T-cell (primary cell): ENCODE measurements at places on chromosomes 6 and 20. TPM values are rescaled to one million over a fixed set of nuclear protein-coding genes. Genes with fewer than 3 reads are reported as not detected.

DNA sequence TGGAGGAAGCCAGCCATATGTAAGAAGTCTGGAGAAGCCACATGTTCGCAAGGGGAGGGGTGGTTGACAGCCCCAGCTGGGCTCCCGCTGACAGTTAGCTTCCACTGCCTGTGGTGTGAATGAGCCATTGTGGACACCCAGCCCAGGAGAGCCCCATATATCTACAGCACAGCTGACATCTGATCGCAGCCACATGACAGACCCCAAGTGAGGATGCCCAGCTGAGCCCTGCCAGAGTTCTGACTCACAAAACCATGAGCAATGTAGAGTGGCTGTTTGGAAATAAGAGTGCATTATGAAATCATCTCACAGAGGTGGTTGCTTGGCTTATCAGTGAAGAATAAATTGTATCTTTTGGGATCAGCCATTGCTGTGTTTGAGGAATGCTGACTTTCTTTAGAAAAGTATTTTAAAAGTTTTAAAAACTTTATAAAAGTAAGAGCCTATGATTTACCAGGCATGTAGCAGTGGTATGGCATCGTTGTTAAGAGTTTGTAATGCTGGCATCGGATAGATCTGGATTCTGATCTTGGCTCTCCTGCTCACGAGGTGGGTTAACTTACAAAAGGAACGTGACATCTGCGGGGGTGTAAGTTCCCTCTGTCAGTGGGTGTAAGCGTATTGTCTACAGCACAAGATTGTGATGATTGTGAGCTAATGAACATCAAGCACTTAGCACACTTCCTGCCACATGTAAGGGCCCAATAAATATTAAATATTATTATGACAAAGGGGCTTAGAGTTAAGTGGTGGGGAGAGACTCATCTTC is 24.1 kb downstream of the CFAP61 start:
- H3K4me1 ChIP-seq = no peaks in the 10 kb centered on the region
- H3K27me3 ChIP-seq = no peaks in the 10 kb centered on the region
- H3K36me3 ChIP-seq = no peaks in the 10 kb centered on the region
- no peak overlapping the region for H3K4me3 ChIP-seq
- no peak overlapping the region for H3K27ac ChIP-seq
- no peak for DNase-seq

- H3K36me3 ChIP-seq = no peaks in the 10 kb centered on the region
- H3K4me1 ChIP-seq = peaks cover 41% of the 10 kb centered on the region
- no peak overlapping the region for H3K4me3 ChIP-seq
- H3K27me3 ChIP-seq = no peaks in the 10 kb centered on the region
- DNase-seq = no peak
- H3K27ac ChIP-seq = no peak overlapping the region
Observed at GRCh38 chr6:31096656-31097055, 15.7 kb downstream of the C6orf15 start.

GRCh38 chr6:136173519-136174507 is 76.3 kb downstream of the MTFR2 start:
- H3K36me3 ChIP-seq = no peaks in the 10 kb centered on the region
- H3K4me1 ChIP-seq = no peaks in the 10 kb centered on the region
- H3K27me3 ChIP-seq = no peaks in the 10 kb centered on the region
- no peak overlapping the region for H3K4me3 ChIP-seq
- no peak for DNase-seq

DNA sequence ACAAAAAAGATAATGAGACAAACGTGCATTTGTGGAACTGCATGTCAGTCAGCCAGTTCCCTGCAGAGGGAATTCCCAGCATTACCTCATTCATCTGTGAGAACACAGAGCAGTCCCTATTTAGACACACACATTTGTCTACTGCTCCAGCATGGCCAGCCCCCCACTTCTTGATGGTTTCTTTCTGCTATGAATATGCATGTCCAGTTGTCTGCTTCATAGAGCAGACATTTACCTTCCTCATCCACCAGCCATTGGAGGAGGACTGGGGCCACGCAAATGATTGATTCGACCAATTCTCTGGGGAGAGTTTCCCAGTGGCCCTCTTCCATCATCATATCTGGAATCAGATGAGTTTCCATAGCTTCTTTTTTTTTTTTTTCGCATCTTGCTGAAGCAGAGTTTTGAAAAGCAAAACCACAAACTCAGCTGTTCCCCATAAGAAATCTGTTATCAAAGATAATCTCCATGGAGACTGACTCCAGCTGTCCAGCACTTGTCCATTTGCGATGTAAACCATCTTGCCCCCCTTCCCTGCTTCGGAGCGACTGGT is 11.8 kb downstream of the ENPP1 start:
- H3K27me3 ChIP-seq = no peaks in the 10 kb centered on the region
- no peak for DNase-seq
- H3K4me1 ChIP-seq = no peaks in the 10 kb centered on the region
- no peak overlapping the region for H3K4me3 ChIP-seq
- no peaks in the 10 kb centered on the region for H3K36me3 ChIP-seq
- no peak overlapping the region for H3K27ac ChIP-seq

- H3K27me3 ChIP-seq = peaks cover 2% of the 10 kb centered on the region
- no peak overlapping the region for H3K27ac ChIP-seq
- H3K4me1 ChIP-seq = no peaks in the 10 kb centered on the region
- DNase-seq = no peak
Observed at GRCh38 chr20:44097521-44098255, 89.3 kb downstream of the JPH2 start.

DNA sequence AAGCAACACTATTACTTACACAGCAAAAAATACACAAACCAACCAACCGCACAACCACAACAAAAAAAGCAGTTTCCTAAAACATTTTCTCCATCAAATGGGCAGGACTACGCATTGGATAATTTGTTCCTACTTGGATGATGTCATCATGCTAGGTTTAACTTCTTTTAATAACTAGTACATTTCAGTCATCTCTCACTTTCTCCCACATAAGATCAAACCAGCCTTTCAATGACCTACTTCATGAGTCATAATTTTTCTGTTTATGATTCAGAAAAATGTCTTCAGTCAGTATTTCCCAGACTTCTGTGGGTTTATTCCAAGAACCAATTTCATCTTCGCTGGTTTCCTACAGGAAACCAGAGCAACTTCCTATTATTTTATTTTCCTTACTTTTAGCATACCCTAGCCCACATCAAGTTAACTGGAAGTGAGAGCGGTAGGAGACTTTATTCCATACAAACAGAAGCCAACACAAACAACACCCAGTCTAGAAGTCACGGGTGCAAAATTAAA is 134.2 kb downstream of the GMDS start:
- H3K27me3 ChIP-seq = no peaks in the 10 kb centered on the region
- no peak for DNase-seq
- no peak overlapping the region for H3K4me3 ChIP-seq
- no peaks in the 10 kb centered on the region for H3K36me3 ChIP-seq

DNA sequence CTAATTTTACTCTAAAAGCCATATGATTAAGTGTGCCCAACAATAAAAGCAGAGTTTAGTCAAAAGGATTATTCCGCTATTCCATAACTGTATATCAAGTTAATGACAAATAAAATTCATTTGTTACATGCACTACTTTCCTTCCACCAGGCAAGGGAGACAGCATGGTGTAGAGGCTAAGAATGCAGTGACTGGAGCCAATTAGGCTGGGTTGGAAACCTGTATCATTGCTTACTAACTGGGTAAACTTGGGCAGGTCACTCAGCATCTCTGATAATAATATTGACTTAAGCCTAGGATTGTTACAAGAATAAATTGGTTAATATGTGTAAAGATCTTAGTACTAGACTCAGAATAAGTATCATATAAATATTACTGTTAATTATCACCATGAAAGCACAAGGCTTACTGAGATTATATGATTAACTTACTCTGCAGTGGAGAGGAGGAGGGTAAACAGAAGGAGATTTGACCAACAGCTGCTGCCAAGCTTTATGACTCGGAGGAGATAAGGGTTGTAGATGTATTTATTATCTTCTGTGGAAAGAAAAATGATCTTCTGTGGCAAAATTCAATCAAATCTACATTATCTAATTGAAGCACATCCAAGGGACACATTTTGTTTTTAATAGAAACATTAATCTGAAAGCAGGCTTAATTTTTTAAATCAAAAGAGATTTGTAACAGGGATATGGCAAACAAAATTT is 1459.9 kb downstream of the GRIK2 start:
- no peaks in the 10 kb centered on the region for H3K27me3 ChIP-seq
- H3K4me1 ChIP-seq = no peaks in the 10 kb centered on the region
- H3K36me3 ChIP-seq = no peaks in the 10 kb centered on the region
- no peak overlapping the region for H3K27ac ChIP-seq
- DNase-seq = no peak
- H3K4me3 ChIP-seq = no peak overlapping the region

DNA sequence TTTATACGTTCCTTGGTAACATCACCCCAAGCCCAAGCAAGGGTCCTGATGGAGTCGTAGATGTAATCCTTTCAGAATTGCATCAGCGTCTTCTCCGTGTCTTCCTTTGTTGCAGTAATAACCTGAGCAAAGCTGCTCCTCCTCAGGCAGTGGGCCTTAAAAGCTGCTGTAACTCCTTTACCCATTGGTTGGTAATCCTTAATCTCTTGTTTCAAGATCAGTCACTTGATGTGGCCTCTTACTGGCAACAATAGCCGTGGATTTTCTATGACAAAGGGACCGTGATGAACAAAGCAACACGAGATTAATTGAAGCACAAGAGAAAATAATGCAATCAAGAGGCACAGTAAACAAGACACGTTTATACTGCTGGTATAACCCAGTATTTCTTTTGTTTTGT is 44.6 kb downstream of the ALDH5A1 start:
- DNase-seq = no peak
- no peaks in the 10 kb centered on the region for H3K27me3 ChIP-seq
- H3K4me3 ChIP-seq = no peak overlapping the region
- H3K4me1 ChIP-seq = no peaks in the 10 kb centered on the region
- H3K27ac ChIP-seq = no peak overlapping the region

DNA sequence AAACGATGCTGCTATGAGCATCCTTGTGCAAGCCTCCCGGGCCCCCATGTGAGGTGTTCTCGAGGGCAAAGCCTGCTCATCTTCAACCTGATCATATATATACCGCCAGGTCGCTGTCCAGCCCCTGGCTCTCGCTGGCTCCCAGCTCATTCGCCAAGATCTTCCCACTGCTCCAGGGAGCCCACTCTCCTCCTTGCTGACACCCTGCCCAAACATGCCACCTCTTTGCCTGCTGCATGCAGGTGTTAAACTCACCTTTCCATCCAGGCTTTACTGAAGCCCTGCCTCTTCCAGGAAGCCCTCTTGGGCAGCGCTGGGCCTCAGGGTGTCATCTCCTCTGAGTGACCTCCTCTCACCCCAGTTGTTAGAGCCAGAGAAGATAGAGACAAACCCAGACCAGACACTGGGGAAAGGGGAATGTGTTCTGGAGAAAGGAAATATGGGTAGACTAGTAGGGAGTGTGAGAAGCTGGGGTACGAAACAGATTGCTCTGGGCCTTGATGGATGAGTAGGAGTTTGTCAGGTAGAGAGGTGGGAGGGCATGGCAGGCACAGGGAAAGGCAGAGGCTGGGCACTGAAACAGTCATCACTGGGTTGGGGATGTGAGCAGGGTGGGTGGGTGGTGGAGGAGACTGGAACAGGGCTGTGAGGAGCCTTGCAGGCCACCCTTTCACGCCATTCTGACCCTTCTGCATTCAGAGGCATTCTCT is 1.2 kb upstream of the DLGAP4 start:
- H3K4me3 ChIP-seq = no peak overlapping the region
- no peaks in the 10 kb centered on the region for H3K36me3 ChIP-seq
- H3K27me3 ChIP-seq = peaks cover 77% of the 10 kb centered on the region
- DNase-seq = no peak

DNA sequence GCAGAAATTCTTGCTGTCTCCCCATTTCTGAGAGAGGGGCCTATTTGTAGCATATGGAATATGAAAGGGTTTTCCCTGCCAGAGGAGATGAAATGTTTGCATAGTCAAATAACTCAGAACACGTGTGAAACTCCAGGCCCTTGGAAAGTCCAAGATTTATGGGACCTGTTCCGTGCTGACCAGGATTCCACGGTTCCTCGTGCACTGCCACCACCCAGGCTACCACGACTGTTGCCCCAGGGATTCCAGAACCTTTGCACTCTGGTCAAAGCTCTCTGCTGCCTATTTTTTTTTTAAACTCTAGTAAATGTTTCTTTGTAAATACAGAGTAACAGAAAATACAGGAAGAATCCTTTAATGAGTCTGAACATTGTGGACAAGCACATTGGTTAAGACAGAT is 35.0 kb downstream of the MYLK4 start:
- H3K27ac ChIP-seq = no peak overlapping the region
- no peaks in the 10 kb centered on the region for H3K27me3 ChIP-seq
- no peaks in the 10 kb centered on the region for H3K36me3 ChIP-seq

DNA sequence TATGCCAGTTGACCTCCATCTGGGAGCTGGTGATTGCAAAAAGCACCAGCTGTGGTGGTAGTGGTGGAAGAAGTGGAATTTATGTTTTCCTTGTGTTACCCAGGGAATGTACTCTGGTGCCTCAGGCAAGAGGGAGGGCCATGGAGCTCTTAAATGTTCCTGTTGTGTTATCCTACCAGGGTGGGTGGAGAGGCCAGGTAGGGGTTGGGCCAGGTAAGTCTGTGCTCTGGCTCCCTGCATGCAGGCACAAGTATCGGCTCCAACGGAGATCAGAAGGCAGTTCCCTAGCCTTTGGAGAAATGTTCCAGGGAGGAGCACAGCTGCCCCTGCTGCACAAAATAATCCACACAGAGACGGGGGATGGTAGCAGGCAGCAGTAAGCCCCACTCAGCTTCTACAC is 419.3 kb upstream of the EYS start:
- no peak overlapping the region for H3K27ac ChIP-seq
- no peaks in the 10 kb centered on the region for H3K4me1 ChIP-seq
- no peak for DNase-seq
- no peak overlapping the region for H3K4me3 ChIP-seq
- no peaks in the 10 kb centered on the region for H3K36me3 ChIP-seq

Gene IL20RA
- total RNA-seq = 0.07 TPM

Gene RWDD2A
- total RNA-seq = 4.1 TPM

Gene WFDC5
- not detected for total RNA-seq

Gene ADAT2
- total RNA-seq = 18.2 TPM

Gene C20orf141
- not detected for total RNA-seq
